Activated T-helper 1 cell treated with anti-CD3 and anti-CD28 coated beads, Interleukin-12 subunit alpha, Interleukin-12 subunit beta, Interleukin-2, Interleukin-4 antibody, amounts not matched to agents 30 ng/mL and 10 ng/mL and 1 ng/mL, durations not matched to agents 14 hours and 24 hours and 36 hours (primary cell): ENCODE measurements at places on chromosomes 4 and X.

- no peak for DNase-seq
These were observed 25.0 kb upstream of the HMGB3 start for GRCh38 chrX:150958177-150958576.

- no peak for DNase-seq
These were observed 44.5 kb upstream of the NDP start for GRCh38 chrX:44017676-44018075.

DNA sequence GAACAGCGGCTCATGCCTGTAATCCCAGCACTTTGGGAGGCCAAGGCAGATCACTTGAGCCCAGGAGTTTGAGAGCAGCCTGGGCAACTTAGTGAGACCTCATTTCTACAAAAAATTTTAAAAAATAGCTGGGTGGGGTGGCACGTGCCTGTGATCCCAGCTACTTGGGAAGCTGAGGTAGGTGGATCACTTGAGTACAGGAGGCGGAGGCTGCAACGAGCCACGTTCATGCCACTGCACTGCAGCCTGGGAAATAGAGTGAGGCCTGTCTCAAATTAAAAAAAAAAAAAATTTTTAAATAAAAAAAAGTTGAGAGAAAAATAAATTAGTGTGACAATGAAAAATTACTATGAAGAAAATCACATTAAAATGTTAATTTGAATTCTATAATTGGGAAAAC, 10.5 kb downstream of the VEGFC start:
- DNase-seq, result no peak

DNA sequence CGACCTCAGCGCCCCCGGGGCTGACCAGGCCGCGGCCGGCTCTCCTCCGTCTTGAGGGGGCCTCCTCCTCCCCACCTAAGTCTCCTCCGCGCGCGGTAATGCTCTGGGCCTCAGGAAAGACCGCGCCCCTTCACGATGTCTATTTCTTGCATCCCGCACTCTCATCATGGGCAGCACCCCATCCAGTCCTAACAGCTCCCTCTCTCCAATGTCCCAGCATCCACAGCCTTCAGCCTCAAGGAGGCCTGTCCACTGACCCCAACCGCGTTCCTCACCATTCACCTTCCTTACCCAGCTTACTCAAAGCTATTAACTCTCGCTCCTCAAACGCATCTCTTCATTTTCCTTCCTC, 77.5 kb downstream of the MAGED4 start:
- no peak for DNase-seq

DNA sequence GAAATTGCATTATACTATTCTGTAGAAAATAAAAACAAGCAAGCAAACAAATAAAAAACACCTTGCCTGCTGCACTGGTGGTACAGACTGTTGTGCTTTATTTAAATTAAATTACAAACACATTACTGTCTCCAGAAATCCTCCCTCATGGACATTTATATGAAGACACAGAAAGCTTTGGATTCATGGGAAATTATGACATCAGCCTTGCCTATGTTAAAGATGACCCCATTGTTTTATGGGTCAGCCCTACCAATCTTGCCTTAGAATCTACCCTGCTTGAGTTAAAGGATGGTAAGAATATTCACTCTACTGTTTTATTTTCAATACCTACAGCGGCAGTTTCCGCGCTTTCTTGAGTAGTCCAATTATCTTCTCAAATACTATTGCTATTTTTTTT, 1379.9 kb downstream of the TECRL start:
- no peak for DNase-seq
